ENCODE measurements at places on chromosomes 1 and 21. TPM values are rescaled to one million over a fixed set of nuclear protein-coding genes. Genes with fewer than 3 reads are reported as not detected.

SPATA21 gene
- polyA plus RNA-seq = not detected

SMPDL3B gene
- polyA plus RNA-seq = not detected

OXCT2 gene
- polyA plus RNA-seq = not detected

ADAMTS5 gene
- polyA plus RNA-seq = not detected

TSPAN2 gene
- polyA plus RNA-seq = 4.2 TPM

DNA sequence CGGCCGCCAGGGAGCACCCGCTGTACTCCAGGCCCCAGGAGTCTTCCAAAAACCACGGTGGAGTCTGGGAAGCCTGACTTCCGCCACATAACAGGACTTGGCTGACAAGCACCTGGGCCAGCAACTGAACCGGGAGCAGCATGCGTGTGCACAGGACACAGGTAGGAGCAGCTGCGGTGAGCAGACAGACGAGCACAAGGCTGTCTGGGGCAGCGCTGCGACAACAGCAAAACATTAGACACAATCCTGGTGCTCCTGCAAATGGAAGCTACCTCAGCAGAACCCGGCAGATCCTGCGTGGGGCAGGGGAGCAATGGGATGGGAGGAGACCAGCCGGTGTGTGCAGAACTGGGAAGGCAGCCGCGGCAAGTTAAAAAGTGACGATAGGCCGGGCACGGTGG is 80.4 kb downstream of the NPHP4 start:
- no peaks in the 10 kb centered on the region for H3K27me3 ChIP-seq
- no peak for DNase-seq
- H3K27ac ChIP-seq = no peak overlapping the region

DNA sequence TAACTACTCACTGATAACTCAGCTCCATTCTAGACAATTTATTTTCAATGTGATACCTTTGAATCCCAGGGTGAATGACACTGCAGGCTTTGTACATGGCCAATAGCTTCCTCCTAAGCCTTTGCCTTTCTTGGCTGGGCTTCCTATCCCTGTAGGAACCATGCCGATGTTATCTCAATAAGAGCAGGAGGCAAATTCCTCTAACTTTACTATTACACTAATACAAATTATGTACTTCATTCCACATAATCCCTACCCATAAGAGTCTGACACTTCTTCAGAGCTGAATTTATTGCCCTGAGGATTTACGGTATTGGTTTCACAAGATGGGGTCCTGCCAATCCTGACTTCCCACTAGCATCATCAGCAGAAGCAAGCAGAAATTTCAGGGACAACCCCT is 14.0 kb downstream of the TGFBR3 start:
- DNase-seq = no peak
- no peaks in the 10 kb centered on the region for H3K36me3 ChIP-seq
- H3K4me3 ChIP-seq = no peak overlapping the region
- peaks cover 50% of the 10 kb centered on the region for H3K4me1 ChIP-seq
- H3K27me3 ChIP-seq = no peaks in the 10 kb centered on the region

DNA sequence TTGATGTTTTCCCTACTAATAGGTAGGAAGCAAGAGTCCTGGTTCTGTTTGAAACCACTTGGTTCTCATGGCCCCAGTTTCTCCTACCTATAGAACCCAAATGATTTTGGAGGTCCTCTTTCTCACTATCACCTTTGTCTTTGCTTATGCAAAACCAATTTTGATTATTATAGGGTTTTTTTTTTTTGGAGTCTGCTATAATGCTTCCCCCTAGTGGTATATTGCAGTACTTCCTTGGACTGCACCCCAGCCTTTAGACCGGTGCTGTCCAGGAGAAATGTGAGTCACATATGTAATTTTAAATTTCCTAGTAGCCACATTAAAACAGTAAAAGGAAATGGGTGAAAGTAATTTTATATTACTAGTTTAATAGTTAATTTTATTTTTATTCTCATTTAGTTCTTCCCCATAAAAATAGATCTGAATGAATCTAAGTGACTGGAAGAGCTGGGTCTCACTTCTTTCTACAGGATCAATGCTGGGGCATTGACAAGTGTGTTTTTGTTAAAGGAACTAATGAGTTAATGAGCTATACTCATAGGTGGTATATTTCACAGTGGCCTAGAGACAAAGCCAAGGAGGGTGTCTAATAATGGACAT is 10.6 kb downstream of the FCMR start:
- DNase-seq = peak; percentile 65
- peaks cover 50% of the 10 kb centered on the region for H3K36me3 ChIP-seq
- peak overlapping the region; percentile 15 for H3K27ac ChIP-seq

KRTAP11-1 gene
- polyA plus RNA-seq = not detected

DNA sequence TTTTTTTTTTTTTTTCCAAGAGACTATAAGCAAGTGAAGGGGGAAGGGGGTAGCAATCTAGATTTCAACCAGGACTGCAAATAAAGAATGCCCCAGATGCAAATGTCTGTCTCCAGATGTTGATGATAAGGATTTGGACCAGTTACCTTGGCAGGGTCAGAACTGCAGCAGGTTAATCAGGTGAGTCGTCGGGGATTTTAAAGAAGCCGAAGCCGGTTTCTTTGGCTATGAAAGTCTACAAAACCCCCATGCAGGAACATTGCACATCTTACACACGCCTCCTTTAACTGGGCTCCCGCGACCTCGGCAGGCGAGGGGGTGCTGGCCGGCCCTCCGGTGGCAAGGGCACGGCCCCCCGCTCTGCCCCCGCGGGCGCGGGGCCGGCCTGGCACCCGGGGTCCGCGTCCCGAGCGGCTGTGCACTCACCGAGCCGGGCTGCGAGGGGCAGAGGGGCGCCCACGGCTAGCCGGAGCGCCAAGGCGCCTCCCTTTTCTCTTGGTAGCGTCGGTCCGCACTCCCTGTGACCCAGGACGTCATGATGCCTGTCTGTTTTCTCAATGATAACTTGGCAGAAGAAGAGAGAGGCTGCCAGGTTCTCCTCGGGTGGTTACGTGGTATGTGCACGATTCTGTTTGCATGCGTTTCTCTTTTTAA is 366.3 kb upstream of the ESRRG start:
- DNase-seq = no peak
- H3K36me3 ChIP-seq = no peaks in the 10 kb centered on the region
- H3K27ac ChIP-seq = no peak overlapping the region

TRIM67 gene
- polyA plus RNA-seq = not detected

GRCh38 chr21:36790616-36791015 is 91.7 kb downstream of the SIM2 start:
- DNase-seq = no peak
- H3K36me3 ChIP-seq = no peaks in the 10 kb centered on the region
- H3K4me1 ChIP-seq = no peaks in the 10 kb centered on the region
- H3K27ac ChIP-seq = no peak overlapping the region
- no peak overlapping the region for H3K4me3 ChIP-seq

DNA sequence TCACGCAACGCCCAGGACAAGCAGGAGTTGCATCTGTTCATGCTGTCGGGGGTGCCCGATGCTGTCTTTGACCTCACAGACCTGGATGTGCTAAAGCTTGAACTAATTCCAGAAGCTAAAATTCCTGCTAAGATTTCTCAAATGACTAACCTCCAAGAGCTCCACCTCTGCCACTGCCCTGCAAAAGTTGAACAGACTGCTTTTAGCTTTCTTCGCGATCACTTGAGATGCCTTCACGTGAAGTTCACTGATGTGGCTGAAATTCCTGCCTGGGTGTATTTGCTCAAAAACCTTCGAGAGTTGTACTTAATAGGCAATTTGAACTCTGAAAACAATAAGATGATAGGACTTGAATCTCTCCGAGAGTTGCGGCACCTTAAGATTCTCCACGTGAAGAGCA is 60.4 kb upstream of the ZNF326 start:
- H3K27me3 ChIP-seq = no peaks in the 10 kb centered on the region
- H3K27ac ChIP-seq = no peak overlapping the region

- no peak overlapping the region for H3K27ac ChIP-seq
- no peaks in the 10 kb centered on the region for H3K27me3 ChIP-seq
- DNase-seq = no peak
- no peaks in the 10 kb centered on the region for H3K4me1 ChIP-seq
- H3K36me3 ChIP-seq = no peaks in the 10 kb centered on the region
Measured at GRCh38 chr1:18314399-18314798, 166.3 kb upstream of the KLHDC7A start.

DNA sequence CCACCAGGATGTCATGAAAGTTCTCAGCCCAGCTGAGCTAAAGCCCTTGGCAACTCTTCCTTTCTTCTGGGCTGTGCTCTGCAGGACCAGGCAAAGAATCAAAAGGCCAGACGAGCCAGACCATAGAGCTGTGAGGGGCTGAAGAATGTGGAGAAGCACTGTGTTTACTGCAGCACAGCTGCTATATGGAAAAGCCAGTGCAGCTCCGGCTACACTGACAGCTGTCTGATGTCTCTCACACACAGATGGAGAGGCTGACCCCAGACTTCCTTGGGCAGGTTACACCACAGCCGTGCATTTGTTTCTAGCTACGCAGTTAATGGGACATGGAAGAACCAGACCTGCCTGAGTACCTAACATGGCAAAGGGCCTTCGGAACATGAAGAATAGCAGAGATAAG is 40.3 kb downstream of the CD247 start:
- H3K27ac ChIP-seq = peak overlapping the region; percentile 75
- no peaks in the 10 kb centered on the region for H3K27me3 ChIP-seq
- no peak for DNase-seq
- peaks cover 44% of the 10 kb centered on the region for H3K4me1 ChIP-seq

Measured in naive thymus-derived CD4-positive, alpha-beta T cell (primary cell).